ENCODE measurements at places on chromosomes 4 and X.

DNA sequence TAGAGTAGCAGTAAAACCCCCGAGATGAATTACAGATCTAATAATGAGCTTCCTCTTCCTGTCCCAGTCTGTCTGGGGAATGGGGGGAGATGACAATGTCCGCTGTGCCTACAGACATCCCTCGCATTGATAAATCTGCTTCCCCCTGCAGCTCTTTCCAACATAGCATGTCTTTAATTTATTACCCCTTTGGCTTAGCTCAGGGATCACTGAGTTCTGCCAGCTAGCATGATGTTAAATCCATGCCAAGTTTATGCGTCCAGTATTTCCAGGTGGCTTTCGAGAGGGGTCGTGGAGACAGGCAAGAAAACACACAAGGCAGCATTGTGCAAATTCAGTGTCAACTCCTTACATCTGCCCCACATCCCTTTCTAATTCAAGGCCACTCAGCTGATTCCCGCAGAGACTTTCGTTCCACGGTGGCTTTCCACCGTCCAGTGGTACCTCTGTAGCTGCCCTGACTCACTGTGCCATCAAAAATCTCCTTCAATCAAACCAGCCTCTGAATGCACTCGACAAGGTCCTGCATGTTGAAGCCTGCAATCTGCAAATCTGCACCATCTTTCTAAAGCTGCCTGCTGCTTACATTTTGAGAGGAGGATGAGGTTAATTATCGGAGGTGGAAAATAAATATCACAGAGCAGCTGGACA lies 75.1 kb downstream of the MXRA5 start:
- DNase-seq = no peak

DNA sequence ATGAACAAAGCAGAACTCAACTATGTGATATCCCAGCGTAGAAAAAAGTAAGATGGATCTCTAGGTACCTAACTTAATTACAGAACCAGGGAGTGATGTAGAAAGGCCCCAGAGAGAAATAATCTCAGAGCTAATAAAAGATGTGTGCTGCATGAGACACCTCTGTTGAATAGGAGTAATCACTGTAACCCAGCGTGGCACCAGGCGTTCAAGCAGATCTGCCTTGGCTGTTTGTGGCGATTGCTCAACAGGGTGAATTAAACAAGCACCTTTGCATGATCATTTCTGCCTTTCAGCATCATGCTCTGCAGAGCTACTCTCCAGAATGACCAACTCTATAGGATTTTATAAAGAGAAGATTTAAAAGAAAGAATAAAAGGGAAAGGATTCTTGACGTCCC lies 81.7 kb upstream of the KCNIP4 start:
- no peak for DNase-seq

GRCh38 chr4:76564123-76564915 lies 129.3 kb downstream of the SHROOM3 start:
- no peak for DNase-seq

GRCh38 chrX:143635915-143636314 lies at the start of gene SLITRK4:
TSS of gene SLITRK4 (minus strand) at chrX:143636101. CDS start at chrX:143631108, 4,993 bp downstream.
- DNase-seq = no peak

- no peak for DNase-seq
These were observed 31.4 kb downstream of the BEX3 start for GRCh38 chrX:103407776-103408175.

- DNase-seq = no peak
These were observed 105.5 kb upstream of the SPOCK3 start for GRCh38 chr4:167339781-167340180.

- DNase-seq = no peak
These were observed 88.2 kb upstream of the TECRL start for GRCh38 chr4:64497491-64497890.

DNA sequence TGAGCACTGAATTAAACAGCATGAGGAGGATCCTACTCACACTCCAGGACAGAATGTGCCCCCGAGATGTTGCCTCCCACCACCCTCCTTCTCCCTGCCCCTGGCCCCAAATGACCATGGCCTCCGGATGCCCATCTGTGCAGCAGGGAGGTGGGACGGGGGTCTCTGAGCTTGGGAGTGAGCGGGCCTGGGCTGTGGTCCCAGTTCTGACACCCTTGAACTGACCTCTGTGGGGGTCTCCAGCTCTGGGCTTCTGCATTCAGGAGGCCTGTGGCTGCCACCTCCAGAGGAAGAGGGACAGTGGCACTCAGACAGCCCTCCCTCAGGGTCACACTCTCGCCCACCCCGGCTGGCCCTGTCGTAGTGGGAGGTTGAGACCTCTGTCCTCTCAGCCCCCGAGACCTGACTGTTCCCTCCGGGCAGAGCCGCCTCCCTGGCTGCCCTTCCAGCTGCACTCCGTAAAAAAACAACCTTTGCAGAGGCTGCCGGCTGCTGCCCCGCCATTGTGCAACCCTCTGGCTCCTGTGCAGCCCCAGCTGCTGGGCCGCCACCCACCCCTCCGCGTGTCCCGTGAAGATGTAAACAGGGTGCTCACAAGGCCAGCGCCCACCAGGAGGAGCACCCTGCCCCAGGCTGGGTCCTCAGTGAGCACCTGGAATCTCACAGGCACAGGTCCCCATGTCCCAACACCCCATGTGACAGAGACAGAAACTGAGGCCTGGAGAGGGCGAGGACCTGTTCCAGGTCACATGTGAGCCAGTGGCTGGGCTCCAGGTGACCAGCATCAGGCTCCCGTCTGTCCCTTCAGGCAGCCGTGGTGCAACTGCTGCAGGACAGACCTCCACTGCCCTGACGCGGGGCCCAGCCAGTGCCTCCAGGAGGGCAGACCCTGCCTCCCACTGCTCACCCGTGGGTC lies 39.6 kb downstream of the HTRA3 start:
- DNase-seq = peak; percentile 89

DNA sequence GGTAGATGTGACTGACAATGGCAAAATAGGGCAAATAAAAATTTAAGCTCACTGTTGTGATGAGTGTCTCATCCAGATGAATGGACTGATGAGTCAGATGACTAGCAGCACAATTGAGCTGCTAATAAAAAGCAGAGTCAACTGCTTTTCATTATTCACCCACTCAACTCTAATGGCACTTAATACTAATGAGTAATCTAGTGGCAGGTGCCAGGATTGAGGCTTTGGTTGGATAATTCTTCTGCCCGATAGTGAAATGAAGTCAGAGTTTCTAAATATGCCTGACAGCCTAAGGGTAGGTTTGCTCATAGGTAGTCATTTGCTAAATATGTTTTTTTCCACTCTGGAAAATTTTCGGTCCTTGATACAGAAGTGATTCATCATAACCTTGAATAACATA lies 10.4 kb downstream of the OGT start:
- DNase-seq = no peak

DNA sequence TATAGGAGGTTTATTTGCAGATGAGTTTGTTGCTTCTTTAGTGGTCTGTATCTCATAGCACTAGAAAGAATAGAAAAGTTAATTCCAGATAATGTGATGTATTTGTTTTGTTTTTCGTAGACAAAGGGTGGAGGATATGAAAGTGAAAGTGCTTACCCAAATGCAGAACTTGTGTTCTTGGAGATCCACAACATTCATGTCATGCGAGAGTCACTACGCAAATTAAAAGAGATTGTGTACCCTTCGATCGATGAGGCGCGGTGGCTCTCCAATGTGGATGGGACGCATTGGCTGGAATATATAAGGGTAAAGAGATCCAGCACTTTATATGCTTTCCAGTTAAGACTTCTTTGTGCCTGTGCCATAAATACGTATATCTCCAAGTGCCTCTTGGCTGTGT lies 43.3 kb downstream of the MTMR1 start:
- DNase-seq = no peak

GRCh38 chr4:126991965-126992364 lies 640.8 kb upstream of the INTU start:
- DNase-seq = no peak

- DNase-seq = no peak
These were observed 394.4 kb upstream of the ADGRL3 start for GRCh38 chr4:60805500-60806313.

- DNase-seq = no peak
These were observed 1292.8 kb upstream of the TENM3 start for GRCh38 chr4:180950377-180950776.

- no peak for DNase-seq
These were observed 192.7 kb downstream of the SPRY1 start for GRCh38 chr4:123589301-123589700.

- no peak for DNase-seq
These were observed 34.3 kb downstream of the IRF2 start for GRCh38 chr4:184439856-184440594.

GRCh38 chr4:45004847-45005565 lies 278.6 kb upstream of the GNPDA2 start:
- no peak for DNase-seq

GRCh38 chrX:12994321-12994720 lies 19.4 kb downstream of the TMSB4X start:
- no peak for DNase-seq

DNA sequence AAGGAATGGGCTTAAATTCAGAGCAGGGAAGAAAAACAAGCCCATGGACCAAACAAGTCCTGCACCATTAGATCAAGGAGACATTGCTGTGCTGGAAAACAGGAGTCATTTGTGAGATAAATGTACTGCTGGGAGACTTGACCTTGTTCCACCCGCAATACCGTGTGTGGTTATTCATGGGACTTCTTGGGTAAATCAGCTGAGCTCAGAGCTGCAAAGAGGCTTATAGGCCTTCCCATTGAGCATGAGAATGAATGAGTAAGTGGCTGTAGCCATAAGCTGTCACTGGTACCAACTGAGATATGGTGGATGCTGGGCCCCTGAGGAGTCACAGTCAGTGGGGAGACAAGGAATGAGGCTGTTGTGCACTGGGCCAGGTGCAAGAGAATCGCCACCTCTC lies 2.3 kb upstream of the CYTL1 start:
- DNase-seq = no peak

DNA sequence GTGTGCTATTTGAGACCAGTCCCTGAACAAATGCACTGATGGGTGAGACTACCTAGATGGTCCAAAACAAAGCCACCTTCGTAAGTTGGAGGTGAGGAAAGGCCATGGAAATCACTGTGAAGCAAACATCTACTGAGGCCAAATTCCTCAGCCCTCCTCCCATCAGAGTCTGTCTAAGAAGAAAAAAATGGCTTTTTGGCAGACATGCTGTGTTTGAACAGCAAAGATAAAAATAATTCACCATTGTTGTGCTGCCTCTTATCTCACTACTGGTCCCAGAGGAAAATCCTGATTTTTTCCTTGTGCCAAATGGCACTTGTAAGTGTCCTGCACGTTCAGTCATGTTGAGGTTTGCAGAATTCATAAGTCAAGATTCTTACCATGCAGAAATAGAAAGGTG lies 7.9 kb downstream of the MAGEB18 start:
- no peak for DNase-seq

Measured in posterior vena cava (tissue), 2 donors.